ENCODE measurements at places on chromosomes 7 and 10.

DNA sequence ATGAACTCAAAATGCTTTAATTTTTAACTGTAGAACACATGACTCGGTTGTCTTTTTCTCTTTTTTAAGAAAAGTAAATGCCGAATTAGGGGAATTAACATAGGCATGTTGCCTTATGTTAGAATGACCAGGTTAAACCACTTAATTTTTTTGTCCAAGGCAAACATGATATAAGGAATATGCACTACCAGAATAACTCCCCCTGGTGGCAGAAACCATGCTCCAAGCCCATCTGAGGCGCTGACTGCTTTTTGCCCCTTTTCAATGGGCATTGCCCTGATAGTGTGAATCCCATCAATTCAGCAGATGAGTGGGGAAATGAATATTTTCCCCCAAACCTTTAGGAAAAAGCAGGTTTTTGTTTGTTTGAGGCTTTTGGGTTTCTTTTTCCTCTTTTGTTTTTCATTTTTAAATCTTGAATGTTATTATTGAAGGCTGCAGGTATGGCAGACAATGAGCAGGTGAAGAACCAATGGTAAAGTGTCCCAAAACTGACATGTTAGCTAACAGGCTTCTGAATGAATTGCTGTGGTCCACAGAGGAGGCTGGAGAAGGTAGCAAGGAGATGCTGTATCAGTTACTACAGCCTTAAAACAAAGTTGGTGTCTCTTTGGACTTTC lies 284.3 kb downstream of the SORCS3 start:
- no peak for DNase-seq

GRCh38 chr10:118444069-118444468 lies 101.9 kb upstream of the FAM204A start:
- no peak for DNase-seq

DNA sequence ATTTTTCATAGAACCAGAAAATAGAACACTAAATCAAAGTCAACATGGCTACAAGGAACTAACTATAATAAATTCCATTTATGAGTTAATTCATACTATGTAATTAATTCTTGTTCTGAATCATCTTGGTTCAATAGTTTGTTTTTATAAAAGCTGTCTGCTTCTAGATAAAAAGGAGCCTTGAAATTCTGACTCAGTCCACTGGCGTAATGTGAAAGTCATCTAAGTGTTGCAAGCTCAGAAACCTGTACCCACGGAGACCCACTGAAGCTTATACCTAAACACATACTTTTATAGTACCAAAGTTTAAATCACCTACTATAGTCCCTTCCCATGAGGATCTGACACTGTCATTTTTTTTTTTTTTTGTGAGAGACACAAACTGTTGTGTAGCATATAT lies 489.4 kb downstream of the SEMA3D start:
- DNase-seq, result no peak

DNA sequence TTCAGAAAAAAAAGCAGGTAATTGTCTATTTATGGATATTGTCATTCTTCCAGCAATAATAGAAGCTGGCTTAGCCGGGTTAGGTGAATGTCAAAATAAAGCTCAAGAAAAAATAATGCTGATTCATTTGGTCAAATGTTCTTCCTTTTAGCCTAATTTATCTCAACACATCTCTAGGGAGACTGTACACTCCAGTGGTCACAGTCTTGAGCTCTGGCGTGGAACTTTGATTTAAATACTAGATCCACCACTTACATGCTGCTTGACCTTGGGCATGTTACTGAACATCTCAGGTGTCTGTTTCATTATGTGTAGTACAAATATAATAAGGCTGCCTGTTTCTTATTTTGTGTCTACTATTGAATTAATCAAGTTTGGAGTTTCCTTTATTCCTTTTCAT lies 22.0 kb downstream of the PRTFDC1 start:
- no peak for DNase-seq

DNA sequence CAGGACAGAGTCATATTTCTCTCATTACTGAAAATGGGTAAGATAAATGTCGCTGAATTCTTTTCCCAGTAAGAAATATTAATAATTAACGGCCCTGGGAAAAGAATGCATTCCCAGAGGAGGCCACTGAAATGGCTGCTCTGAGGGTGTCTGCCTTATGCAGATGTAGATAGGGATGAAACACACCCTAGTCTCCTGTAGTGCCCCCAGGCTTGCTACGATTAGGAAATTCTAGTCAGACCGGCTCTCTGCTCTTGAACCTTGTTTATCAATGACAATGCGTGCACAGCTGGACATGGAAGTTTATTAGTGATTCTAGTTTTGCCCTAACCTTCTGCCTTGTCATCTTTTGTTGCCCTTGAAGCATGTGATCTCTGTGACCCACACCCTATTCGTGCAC lies 291.1 kb downstream of the ZNF248 start:
- DNase-seq, result no peak

DNA sequence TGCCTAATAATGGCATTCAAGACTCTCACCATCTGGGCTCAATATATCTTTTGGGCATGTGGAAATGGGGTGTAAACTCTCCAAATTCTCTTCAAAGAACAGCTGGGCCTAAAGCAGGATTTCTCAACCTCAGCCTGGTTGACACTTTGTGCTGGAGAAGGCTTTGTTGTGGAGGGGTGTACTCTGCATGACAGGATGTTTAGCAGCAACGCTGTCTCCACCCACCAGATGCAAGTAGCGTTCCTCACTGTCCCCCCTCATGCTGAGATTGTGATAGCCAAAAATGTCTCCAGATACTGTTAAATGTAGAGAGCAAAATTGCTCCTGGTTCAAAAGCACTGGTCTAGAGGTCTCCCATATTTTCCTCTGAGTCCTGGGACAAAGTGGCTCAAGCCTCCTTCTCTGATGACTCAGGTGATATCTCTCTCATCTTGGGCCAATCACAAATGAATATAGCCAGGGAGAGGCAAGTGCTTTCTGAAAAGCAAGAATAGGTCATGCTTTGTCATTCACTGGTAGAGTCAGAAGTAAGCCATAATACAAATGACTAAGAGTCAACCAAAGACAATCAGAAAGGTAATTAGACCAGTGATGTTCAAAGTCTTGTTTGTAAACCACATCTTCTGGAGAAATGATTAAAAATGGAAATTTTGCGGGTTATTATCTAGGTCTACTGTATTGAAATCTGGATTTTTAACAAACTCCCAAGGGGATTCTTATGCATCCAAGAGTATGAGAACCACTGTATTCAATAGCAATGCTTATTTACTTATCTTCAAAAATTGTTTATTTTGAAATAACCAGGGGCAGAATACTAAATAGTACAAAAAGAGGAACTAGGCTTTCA lies 330.8 kb downstream of the PTEN start:
- no peak for DNase-seq

GRCh38 chr7:55509322-55509721 lies 63.0 kb downstream of the VOPP1 start:
- no peak for DNase-seq

GRCh38 chr7:22351878-22352277 lies 5.1 kb downstream of the RAPGEF5 start:
- DNase-seq, result no peak

- DNase-seq, result no peak
Measured at GRCh38 chr7:139743967-139744767, 33.6 kb downstream of the HIPK2 start.

DNA sequence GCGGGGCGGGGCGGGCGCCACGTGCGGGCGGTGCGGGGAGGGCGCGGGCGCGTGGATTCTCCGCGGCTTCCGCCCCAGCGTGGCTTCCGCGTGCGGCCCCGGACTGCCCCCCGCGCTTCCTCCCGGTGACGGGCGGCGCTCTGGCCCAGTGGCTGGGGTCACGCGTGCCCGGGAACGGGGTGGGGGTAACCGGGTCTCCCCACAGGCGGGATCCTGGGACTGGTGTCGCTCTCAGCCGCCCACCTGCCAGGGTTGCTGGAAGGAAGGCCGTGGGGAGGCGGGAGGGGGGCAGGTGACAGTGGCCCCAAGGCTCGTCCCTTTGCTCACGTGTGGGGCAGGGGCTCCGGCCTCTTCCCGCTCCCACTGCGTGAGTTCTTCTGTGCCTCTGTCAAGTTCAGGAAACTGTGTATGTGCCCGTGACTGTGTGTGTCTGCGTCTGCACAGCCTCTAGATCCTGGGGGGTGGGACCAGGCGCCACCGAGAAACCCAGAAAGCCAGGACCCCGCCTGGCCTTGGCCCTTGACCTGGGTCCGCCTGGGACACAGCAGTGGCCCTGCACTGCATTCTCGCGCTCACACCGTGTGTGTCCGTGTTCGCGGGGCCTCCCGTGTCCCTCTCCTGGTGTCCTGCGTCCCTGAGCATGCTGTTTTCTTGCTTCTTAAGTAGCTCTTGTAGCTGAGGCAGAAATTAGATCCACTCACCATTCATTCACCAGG lies 919 bp downstream of the MAFK start:
- no peak for DNase-seq

- no peak for DNase-seq
Measured at GRCh38 chr7:41475801-41476459, 227.0 kb downstream of the INHBA start.

GRCh38 chr10:66180581-66181318 lies 745.1 kb upstream of the LRRTM3 start:
- DNase-seq, result no peak

DNA sequence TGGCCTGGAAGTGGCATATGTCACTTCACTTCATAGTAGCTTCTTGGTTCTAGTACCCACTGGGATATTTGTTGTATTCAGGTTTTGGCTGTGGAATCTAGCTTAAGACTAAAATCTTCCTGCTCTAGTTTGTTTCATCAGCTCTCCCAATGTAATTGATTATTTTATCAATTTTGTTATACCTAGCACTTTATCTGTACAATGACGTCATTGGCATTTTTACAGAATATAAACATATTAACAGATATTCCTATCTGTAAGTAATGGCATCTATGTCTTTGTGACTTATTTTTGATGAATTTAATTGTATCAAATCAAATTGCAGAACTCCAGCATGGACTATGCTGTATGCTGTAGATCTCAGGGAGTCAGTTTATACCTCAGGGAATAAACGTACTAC lies 19.7 kb downstream of the KIAA1217 start:
- no peak for DNase-seq

DNA sequence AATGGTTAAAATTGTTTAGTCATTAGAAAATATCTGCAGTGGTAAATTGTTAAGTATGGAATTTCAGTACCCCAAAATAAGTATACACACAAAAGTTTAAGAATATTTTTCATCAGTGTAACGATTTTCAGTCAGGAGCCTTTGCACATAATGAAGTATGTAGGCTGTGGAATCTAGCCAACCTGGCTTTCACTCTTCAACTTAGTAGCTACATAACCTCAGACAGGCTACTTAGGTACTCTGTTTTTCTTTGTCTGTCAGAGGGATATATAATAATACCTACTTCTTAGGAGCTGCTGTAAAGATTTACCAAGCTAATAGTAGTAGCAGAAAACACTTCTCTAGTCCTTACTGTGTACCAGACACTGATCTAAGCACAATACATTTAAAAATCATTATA lies 137.5 kb downstream of the ZEB1 start:
- no peak for DNase-seq

GRCh38 chr7:73828972-73829371 lies 1.8 kb upstream of the CLDN4 start:
- no peak for DNase-seq

GRCh38 chr7:31775556-31775955 lies 88.5 kb downstream of the PPP1R17 start:
- no peak for DNase-seq

- DNase-seq, result no peak
Measured at GRCh38 chr10:110792476-110793125, 79.1 kb upstream of the PDCD4 start.

GRCh38 chr7:22129166-22129565 lies 183.5 kb upstream of the CDCA7L start:
- no peak for DNase-seq

DNA sequence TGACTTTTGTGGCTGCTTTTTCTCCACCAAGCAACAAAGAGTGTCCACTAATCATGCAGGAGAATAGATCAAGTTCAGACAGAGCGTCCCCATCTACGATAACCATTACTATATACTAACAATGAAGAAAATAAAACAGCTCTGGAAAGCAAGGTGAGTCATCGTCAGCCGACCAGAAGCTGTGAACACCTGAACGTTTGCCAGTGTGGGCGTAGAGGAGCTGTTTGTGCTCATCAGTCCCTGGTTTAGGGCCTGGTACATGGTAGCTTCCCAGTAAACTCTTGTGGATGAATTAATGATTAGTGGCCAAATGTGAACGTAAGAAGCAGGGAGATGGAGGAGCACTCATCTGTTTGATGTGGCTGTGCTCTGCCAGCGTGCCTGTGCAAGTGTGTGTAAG lies 180.7 kb downstream of the EVX1 start:
- DNase-seq, result no peak

DNA sequence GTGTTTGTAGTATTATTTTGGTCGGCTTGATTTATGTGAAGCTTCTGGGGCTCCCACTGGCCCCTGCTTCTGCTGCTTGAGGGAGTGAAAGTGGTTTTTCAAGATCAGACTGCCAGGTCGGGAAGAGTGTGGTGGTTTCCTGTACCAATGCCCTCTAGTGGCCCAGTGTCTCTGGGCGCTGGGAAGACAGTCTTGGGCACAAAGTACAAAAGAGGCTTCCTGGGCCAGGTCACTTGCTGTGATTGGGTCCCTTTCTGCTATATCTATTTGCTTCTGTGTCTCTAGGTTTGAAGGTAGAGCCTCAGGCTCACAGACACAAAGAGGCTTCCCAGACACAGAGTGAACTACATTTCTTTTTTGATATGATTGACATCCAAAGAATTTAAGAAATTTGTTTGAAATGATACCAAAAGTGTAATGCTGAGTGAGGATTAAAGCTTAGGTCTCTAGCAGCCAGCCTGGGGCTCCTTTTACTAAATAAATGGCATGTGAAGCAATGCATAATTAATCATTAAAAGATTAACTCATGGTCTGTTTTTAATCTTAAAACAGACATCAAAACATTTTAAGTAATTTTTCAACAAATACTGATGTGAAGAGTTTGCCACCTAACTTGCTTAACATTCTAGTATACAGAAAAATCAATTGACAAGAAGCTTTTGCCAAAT lies 36.3 kb downstream of the ABCB1 start:
- DNase-seq, result no peak

- no peak for DNase-seq
Measured at GRCh38 chr10:80104066-80104926, 25.8 kb downstream of the TMEM254 start.

DNA sequence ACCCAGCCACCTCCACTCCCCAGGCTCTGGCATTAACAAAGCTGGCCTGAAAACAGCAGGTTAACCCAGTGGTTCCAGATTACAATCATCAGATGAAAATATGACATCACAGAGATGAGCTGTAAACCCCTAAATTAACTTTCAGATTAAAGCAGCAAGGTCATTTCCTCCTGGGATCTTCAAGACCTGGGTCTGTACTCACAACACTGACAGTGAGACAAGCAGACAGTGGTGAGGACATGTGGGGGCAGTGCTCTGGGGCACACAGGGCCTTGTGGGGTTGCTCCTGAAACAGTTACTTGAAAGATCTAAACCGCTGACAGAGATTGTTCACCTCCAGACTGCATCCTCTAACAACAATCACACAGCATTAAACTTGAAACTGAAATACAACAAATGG lies 134.1 kb downstream of the ZNF438 start:
- no peak for DNase-seq

GRCh38 chr7:96998333-96998732 lies 7.0 kb upstream of the DLX6 start:
- no peak for DNase-seq

Data from mesothelial cell of epicardium (in vitro differentiated cells).